SHP77 treated with DMSO at 0.1 percent for 48 hours (cell line): ENCODE measurements at places on chromosomes 11 and 22.

DNA sequence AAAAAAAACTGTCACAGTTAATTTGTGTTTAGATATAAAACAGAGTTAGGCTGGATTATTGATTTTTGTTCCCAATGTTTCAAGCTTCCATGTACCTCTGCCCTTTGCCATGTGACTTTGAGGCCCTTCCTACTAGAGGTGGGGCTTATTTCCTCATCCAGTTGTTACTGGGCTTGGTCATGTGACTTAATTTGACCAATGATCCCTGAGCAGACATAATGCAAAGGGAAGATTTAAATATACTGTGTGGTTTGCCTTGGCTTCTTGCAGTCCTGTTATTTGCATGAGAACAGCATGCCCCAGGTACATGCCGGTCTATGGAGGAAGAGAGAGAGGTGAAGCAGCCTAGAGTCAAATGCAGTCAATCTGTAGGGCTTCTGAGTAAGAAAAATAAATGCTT is 347.0 kb downstream of the MIAT start:
- DNase-seq = no peak

DNA sequence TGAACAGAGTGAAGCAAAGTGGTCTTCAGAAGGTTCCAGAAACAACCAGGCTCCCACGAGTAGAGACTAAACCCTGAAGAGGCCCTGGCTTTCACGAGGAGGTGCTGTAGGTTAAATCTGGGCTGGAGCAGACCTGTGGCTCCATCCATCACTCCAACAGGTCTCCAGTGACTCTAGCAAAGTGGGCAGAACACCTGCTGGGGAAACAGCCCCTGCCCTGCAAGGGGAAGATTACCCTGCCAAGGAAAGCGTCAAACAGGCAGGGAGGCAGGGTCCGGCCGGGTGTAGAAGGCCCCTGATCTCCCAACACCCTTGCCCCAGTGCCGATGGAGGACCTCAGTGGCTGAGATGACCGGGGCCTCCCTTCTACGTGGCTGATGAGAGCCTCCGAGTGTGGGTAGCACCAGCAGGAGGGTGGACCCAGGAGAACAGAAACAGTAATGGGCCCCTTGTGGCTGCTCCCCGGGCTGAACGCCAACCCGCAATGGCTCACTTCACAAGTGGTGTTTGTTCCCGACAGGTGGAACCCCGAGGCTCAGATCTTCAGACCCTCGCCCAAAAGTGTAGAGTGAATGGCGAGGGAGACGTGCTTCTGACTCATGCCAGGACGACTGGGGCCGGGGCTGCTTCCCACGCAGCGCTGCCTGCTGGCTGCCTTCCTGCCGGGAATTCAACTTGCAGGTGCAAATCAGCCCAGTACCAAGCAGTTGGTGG is 112.0 kb downstream of the SHANK2 start:
- DNase-seq = no peak

- no peak for DNase-seq
Observed at GRCh38 chr22:44091751-44092150, 67.6 kb downstream of the PARVB start.

DNA sequence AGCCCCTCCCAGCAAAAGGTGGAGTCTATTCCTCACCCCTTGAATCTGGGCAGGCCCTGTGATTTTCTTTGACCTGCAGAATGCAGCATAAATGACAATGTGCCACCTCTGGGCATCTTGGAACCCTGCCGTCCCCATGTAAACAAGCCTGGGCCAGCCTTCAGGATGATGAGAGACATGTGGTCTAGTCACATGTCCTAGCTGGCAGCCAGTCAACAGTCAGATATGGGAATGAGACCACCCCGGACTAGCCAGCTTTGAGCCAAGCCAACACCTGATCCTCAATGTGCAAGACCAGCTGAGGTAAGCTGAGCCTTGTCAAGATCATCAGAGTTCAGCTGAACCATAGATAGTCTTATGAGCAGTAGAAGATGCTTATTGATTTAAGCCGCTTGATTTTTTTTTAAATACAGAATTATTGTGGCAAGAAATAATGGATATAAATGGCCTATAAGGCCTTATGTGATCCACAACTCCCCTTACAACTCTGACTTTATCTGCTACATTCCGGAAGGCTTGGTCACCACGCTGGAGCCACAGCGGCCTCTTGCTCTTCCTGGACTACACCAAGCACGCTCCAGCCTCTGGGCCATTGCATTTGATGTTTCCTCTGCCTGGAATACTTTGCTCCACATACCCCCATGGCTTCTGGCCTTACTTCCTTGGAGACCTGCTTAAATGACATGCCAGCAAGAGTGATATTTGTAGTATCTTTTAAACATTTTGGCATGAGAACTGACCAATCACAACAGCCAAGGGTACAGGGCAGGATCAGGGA is 225.9 kb upstream of the SESN3 start:
- no peak for DNase-seq

GRCh38 chr22:40407021-40407761 is 36.8 kb downstream of the SGSM3 start:
- no peak for DNase-seq

- no peak for DNase-seq
Observed at GRCh38 chr11:4467811-4468606, 14.4 kb upstream of the OR52K1 start.

GRCh38 chr11:73267122-73267846 is 4.9 kb upstream of the P2RY6 start:
- no peak for DNase-seq

DNA sequence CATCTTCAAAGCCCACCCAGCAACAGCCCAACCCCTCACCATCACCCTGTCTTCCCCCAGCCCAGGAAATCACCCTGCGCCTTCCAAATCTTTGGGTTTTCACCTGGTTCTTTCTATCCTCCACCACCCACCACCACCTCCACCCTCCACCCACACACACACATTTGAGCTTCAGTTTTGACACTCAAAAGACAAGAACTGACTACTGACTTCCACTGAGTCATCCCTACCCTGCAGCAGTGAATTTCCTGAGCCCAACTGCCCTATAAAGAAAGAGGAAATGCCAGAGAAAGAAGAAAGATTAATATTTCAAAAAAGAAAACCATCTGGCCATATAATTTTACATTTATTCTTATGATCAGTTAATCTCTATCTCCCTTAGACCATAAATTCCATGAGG is 137.5 kb downstream of the CHST1 start:
- DNase-seq = no peak

GRCh38 chr11:86167499-86168164 is 76.9 kb upstream of the EED start:
- no peak for DNase-seq

DNA sequence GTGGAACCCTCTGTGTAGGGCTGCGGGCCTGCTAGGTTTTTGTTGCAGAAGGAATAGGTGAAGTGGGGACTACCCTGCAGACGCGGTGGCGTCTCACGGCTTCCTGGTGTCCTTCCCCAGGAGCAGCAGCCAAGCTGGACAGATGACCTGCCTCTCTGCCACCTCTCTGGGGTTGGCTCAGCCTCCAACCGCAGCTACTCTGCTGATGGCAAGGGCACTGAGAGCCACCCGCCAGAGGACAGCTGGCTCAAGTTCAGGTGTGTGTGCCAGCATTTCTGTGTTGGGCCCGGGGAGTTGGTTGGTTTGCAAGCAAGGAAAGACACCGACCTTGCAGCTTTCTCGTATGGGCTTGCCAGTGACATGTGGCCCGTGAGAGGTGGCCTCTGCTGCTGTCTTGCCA is 15.3 kb downstream of the TAB1 start:
- no peak for DNase-seq

DNA sequence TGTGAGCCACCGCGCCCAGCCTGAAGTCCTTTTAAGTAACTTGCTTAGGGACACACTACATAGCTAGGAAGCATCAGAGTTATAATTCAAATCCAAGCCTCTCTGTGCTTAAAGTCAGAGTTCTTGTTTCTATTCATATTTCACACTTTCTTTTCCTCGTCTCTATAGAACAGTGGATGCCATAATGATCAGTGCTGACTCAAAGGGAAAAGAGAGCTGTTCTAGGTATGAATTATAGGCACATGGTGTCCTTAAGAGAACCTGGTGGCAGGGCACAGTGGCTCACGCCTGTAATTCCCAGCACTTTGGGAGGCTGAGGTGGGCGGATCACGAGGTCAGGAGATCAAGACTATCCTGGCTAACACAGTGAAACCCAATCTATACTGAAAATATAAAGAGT is 400.2 kb upstream of the DDI1 start:
- DNase-seq = no peak

GRCh38 chr22:46546466-46547178 is 9.2 kb upstream of the CELSR1 start:
- no peak for DNase-seq

DNA sequence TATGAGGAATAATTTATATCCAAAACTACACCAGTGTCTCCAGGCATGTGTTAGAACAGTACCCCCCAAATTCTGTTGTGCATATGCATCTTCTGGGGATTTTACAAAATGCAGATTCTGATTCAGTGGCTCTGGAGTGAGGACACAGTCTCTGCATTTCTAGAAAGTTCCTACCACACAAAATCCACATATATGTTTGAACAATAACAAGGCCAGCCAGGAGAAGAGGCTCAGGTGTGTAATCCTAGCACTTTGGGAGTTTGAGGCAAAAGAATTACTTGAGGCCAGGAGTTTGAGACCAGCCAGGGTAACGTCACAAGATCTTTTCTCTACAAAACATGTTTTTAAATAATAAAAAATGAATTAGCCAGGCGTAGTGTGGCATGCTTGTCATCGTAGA is 84.9 kb downstream of the ZNF280B start:
- DNase-seq = no peak

DNA sequence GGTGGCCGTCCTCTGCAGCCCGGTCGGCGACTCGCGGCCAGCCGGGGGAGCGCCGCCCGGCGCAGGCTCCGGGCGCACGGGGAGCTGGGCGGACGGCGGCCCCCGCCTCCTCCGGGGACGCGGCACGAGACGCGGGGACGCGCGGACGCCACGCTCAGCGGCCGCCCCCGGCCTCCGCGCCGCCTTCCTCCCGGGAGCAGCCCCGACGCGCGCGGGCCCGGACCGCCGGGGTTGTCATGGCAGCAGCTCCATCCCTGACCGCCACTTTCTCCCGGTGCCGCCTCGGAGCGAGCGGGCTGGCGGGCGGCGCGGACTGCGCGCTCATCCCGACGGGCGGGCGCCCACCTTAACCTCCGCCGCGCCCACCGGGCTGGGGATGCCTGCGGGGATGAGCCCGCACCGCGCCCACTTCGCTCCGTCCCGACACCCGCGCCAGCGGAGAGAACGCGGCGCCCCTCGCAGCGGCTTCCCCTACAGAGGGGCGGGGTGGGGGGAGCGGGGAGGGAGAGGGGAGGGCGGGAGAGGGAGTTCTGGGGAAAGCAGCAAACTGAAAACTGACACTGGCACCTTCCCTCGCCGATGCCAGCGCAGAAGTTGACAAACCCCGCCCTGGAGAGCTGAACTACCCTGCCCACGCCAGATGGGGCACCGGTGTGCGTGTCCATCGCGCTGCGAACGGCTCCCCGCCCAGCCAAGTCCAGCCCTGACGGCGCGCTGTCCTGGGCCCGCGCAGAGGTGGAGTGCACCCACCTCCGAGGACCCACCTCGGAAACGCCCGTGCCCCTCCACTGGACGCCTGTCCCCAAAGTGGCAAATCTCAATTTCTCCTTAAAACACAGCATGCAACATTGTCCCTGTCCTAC is 588.4 kb downstream of the OPCML start:
- DNase-seq = no peak

DNA sequence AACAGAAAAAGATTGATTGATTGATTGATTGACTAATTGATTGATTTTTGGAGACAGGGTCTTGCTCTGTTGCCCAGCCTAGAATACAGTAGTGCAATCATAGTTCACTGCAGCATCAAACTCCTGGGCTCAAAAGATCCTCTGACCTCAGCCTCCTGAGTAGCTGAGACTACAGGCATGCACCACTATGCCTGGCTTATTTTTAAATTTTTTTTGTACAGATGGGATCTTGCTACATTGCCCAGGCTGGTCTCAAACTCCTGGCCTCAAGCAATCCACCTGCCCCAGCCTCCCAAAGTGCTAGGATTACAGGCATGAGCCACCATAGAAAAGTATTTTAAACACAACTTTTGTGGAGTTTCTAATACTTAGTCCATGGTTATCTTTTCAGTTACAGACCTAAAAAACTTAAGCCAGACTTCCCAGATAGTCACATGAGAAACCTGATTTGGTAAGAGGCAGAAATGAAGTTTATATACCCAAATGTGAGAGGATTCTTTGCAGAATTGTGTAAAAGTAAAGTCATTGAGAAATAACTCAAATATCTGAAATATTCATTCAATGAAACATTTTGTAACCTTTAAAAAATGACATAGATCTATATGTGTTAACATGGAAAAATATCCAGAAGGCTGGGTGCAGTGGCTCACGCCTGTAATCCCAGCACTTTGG is 186.5 kb downstream of the SWAP70 start:
- no peak for DNase-seq

- DNase-seq = no peak
Observed at GRCh38 chr11:57480409-57481137, 20.2 kb downstream of the RTN4RL2 start.

DNA sequence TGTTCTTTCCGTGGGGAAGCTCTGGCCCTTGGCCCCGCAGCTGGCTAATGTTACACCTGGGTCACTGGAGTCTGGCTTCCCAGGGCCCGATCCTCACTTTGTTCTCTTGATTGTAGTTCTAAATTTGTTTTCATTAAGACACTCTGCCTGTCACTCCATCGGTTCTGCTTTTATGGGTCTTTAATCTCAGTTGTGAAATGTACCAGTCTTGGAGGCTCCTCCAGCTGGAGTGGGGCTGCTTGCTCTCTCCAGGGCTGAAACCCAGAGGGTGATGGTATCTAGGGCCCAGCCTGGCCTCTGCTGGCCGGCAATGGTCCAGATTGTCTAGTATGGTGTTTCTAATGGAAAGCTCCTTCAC is 352.9 kb downstream of the TENM4 start:
- DNase-seq = no peak

DNA sequence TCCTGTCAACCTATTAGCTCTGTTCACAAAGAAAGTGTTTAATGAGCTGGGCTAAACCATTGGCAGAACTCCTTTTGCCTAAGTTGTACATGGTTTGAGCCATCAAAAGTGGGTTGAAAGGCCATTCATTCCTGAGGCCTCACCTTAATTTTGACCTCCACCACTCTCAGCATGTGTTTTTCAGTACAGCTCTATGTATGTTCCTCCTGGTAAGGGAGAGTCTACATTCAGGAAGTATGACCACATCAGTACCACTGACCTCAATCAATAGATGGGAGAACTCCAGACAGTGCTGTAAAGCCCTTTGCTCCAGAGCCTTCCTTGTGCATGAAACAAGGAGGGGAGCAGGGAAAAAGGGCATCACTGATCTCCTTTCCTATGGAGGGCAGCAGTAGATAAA is 87.8 kb upstream of the CARD18 start:
- no peak for DNase-seq

GRCh38 chr22:29343313-29343805 is 27.9 kb upstream of the RASL10A start:
- DNase-seq = no peak

DNA sequence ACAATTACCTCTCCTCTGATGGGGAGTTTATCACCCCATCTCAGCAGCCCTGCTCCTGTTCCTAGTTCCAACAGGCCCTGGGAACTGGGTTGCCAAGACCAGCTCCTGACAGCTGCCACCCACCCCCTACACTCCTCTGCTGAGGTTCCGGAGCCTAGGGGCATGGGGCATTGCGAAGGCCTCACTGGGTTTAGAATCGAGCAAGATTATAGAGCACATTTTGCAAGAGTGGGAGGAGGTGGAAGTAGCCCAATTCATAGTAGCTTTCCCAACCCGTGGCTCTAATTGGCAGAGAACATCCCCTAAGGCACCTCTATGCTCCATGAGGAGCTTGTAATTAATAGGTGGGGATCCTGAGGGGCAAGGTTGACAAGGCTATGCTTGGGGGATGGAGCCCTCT is 23.0 kb downstream of the MYEOV start:
- no peak for DNase-seq
